ENCODE measurements at places on chromosomes 7 and 10. TPM values are rescaled to one million over a fixed set of nuclear protein-coding genes. Genes with fewer than 3 reads are reported as not detected.

AGBL3 gene
- total RNA-seq, result 0.03 TPM

TFR2 gene
- not detected for total RNA-seq

LRRC17 gene
- total RNA-seq, result 8.3 TPM

EN2 gene
- not detected for total RNA-seq

ZNF33B gene
- 6.8 TPM for total RNA-seq

WNT8B gene
- not detected for total RNA-seq

C7orf57 gene
- total RNA-seq, result 0.34 TPM

NME8 gene
- total RNA-seq, result not detected

HYAL4 gene
- not detected for total RNA-seq

ADCYAP1R1 gene
- not detected for total RNA-seq

C10orf88 gene
- total RNA-seq, result 11.9 TPM

STAMBPL1 gene
- total RNA-seq, result 17.1 TPM

CCDC3 gene
- 21.3 TPM for total RNA-seq

CYP2C8 gene
- not detected for total RNA-seq

All from SJSA1 (cell line).